ENCODE measurements at places on chromosomes 7 and 10.

- DNase-seq: peak; percentile 18
Measured at GRCh38 chr7:43834463-43835251, 34.7 kb downstream of the MRPS24 start.

- no peak for DNase-seq
Measured at GRCh38 chr10:121459622-121460453, 138.4 kb downstream of the FGFR2 start.

- no peak for DNase-seq
Measured at GRCh38 chr10:80567292-80567691, 29.6 kb downstream of the SH2D4B start.

- DNase-seq: no peak
Measured at GRCh38 chr10:119680050-119680449, 28.9 kb downstream of the BAG3 start.

DNA sequence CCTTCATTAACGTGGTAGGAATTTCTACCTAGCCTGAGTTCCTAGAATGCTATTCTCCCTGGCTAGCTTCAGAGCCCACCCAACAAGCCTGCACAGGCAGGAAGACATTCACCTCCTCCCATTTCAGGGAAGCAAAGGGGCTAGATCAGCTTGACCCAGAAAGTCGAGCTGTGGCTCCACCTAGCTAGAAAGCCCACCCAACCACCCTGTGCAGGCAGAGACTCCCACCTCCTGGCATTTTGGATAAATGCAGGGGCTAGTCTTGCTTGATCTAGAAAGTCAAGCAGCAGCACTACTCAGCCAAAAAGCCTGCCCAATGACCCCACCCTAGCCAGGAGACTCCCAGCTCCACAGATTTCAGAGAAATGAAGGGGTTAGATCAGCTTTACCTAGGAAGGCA is 479.5 kb downstream of the SDK1 start:
- no peak for DNase-seq

DNA sequence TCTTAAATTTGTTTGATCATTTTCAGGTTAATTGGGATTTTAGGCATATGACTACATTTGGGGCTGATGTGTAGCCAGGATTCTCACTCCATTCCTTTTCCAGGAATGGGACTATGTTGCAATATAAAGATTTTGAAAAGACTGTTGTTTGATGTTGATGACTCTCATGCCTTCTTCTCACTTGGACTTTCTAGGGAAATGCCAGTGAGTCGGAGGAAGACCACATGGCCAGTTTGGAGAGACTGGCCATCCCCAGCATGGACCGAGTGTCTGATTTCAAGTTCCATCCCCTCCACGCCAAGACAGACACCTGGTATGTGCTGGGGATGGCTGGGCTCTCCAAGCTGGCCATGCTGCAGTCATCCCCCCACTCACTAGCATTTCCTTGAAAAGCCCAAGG is 5.5 kb downstream of the IGFBP3 start:
- no peak for DNase-seq

- no peak for DNase-seq
Measured at GRCh38 chr10:19782430-19783089, 33.7 kb upstream of the PLXDC2 start.

DNA sequence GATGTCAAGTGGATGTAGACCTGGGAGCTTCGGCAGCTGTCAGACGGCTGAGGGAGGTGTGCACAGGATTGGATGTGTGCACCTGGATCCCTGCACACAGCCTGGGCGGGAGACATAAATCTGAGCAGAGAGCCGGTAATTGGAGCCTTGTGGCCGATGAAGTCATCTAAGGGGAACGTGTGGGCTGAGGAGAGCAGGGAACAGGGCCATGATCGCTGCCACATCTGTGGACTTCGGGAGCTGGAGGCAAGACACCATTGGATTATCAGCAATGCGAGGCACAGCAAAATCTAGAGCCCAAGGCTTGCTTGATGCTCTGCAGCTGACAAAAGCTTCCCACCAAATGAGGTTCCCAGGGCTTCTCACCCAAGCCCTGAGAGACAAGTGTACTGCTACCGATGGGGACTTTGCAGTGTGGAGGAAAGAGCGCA is 147.7 kb downstream of the PTPN20 start:
- DNase-seq: no peak

GRCh38 chr7:131238347-131238931 is 89.2 kb upstream of the MKLN1 start:
- DNase-seq: no peak

GRCh38 chr7:158286210-158286609 is 301.4 kb downstream of the PTPRN2 start:
- no peak for DNase-seq

DNA sequence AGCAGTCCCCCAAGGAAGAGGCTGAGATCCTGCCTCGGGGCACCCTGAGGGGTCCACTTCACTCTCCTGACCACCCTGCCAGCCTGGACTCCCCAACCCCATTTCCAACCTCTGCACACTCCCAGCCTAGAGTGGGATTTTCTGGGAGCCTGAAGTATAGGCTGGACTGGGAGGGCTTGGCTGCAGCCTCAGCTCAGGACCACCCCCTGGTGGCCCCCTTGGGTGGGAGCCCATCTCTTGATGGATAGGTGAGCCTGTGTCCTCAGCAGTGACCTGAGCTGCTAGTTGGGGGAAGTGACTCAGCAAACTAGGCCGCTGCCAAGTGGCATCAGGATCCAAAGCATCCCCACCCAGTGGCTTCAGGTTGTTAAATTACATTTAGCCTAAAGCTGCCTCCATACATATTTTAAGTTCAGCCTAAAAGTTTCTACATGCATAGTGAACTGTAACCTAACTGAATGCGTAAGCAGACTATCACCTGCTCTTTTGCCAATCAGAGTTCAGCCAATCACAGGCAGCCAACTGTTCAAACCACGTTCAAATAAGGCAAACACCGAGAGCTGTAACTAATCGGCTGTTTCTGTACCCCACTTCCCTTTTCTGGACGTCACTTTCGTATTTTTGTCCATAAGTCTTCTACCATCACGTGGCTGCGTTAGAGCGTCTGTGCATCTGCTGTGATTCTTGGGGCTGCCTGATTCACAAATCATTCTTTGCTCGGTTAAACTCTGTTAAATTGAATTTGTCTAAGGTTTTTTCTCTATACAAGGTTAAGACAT is 144.0 kb downstream of the PLPP4 start:
- no peak for DNase-seq

GRCh38 chr7:106858618-106859532 is 6.2 kb upstream of the PIK3CG start:
- DNase-seq: no peak
